ENCODE measurements at places on chromosomes 16 and 17.

- no peak for DNase-seq
Observed at GRCh38 chr17:65918916-65919315, 273.0 kb downstream of the CEP112 start.

DNA sequence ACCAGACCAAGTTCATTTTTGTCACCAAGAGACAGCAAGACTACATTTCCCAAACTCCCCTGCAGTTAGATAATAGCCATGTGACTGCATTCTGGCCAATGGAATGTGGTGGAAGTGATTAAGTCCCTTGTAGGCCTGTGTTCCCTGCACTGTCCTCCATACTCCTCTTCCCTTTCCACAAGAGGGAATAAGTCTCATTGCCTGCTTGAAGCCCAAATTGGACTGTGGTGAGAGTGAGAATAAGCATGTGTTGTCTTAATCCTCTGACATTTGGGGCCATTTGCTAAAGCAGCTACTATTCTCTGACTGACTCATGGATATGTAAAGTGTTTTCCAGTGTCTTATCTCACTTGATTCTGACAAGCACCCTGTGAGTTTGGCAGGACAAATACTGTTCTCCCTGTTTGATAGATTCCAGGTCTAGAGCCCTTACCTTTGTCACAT is 20.7 kb downstream of the PIK3R6 start:
- no peak for DNase-seq

GRCh38 chr17:63405020-63405419 is 41.1 kb downstream of the CYB561 start:
- no peak for DNase-seq

DNA sequence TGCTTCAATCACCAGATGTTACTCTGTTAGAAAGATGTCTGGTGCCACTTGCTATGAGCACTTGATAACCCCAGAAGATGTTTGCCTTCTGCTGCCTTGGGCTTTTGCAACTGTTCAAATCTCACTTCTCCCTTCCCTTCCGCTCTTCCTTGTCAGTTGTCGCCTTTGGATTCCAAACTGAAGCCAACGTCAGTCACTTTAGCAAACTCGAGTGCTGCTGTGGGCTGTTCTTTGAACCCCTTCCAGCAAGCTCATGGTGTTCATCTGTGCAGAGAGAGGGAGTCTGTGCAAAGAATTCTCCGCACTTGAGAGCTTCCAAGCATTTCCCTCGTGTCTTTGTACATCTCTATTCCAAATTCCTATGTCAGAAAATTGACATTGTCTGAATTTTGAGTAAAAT is 879.4 kb downstream of the CDH11 start:
- no peak for DNase-seq

- DNase-seq = no peak
Observed at GRCh38 chr16:20799599-20799998, 6.7 kb downstream of the ERI2 start.

All from activated CD8-positive, alpha-beta memory T cell treated with anti-CD3 and anti-CD28 coated beads, Interleukin-2, amount 50 U/mL, for 4 hours (primary cell).